Activated naive CD4-positive, alpha-beta T cell (primary cell): ENCODE measurements at places on chromosomes 2 and 18.

- no peak for DNase-seq
Observed at GRCh38 chr2:150570712-150571111, 83.2 kb upstream of the RND3 start.

DNA sequence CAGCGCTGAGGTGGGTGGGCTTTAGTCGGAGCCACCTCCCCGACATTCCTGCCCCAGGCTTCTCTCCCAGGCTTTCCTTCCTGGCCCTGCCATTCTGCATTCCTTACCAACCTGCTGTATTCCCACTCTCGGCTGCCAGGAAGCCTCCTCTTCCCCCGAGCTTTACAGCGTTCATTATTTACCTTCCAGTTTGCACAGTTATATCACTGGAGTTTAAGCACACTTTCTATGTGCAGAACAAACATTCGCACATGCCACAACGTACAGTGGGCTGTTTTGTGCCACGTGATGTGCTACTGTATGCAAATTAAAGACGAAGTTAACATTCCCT is 246.3 kb downstream of the SOX11 start:
- no peak for DNase-seq

GRCh38 chr18:26386441-26386840 is 160.2 kb downstream of the TAF4B start:
- no peak for DNase-seq

DNA sequence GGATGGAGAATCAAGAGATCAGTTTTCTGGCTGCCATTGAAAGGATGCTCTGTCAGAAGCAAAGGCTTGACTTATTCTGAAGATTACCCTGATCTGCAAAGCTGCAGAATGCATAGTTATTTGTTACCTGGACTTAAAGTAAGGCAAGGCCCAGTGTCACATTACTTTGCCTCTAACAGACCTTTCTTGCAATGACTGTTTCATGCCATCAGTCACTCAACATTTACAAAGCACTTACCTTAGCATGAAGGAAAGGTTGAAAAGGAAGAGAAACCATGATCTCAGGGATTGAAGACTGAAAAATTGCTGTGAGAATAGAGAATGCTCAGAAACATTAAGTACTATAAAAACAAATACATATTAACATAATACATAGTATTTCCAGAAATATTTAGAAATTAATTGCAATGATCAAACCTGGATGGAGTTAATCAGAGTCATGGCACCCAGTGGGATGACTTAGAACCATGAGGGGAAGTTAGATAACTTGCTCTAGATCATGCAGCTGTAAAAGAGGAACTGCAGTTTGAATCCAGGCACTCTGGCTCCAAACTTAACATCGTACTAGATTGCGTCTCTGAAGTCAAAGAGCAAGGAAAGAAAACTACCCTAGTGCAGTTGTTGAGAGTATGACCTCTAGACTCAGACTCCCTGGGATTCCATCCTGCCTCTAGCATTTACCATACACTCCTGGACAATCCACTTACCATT is 26.5 kb upstream of the FAM117B start:
- DNase-seq, result no peak

DNA sequence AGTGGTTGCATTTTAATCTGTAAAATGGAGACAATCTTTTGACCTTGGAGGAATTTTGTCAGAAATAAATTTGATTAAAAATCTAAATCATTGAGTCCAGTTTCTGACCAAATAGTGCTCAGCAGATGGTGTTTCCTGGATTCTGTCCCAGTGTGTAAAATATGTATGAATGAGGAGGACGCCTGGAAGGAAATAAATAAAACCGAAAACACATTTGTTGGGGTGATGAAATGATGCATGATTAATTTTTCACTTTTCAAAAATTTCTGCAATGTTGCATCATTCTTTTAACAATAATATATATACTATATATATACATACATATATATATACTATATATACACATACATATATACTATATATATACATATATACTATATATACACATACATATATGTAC is 261.1 kb upstream of the TRIB2 start:
- no peak for DNase-seq

GRCh38 chr2:109137616-109138015 is 8.6 kb downstream of the SH3RF3 start:
- no peak for DNase-seq

DNA sequence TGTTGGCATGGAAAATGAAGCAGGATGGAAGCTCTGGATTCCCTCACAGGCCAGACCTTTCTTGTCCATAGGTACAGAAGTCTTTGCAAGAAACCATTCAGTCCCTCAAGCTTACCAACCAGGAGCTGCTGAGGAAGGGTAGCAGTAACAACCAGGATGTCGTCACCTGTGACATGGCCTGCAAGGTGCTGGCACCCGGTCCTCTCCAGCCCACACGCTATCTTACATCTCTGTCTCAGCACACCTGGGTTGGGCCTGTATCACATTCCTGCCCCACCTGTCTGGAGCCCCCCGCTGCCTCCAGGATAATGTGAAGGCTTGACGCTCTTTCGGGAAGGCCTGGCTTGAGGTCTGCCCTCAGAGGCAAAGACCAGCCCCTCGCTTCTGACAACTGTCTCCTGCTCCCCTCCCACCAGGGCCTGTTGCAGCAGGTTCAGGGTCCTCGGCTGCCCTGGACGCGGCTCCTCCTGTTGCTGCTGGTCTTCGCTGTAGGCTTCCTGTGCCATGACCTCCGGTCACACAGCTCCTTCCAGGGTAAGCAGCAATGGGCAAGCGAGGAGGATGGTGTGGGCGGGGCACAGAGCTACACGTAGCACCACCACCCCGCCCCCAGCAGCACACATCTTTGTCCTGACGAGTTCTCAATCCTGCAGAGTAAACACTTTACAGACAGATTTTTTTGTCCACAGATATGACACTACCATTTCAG is 6.0 kb downstream of the TMEM214 start:
- no peak for DNase-seq

- no peak for DNase-seq
Observed at GRCh38 chr2:234269769-234270204, 219.3 kb downstream of the SPP2 start.

GRCh38 chr2:28661589-28662001 is 90.0 kb upstream of the PPP1CB start:
- DNase-seq, result no peak

GRCh38 chr2:207603486-207603885 is 21.7 kb downstream of the METTL21A start:
- no peak for DNase-seq
